ENCODE measurements at places on chromosomes 11 and 22. TPM values are rescaled to one million over a fixed set of nuclear protein-coding genes. Genes with fewer than 3 reads are reported as not detected.

DNA sequence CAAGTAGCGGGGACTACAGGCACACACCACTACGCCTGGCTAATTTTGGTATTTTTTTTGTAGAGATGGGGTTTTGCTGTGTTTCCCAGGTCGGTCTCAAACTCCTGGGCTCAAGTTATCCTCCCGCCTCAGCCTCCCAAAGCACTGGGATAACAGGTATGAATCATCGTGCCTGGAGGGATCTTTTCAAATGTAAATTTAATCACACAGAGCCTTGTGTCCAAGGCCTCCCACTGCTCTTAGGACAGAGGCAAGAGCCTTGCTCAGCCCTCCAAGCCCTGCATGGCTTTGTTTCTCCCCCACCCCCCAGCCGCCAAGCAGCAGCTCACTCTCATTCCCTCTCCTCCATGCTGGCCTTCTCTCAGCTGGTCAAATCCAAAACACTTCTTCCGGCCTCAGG is 75.3 kb upstream of the CREB3L1 start:
- DNase-seq = no peak

Gene PGAP2
- total RNA-seq = 22.7 TPM

- no peak for DNase-seq
Measured at GRCh38 chr22:19836512-19836911, 18.2 kb downstream of the GNB1L start.

Gene OR4A16
- total RNA-seq = not detected

GRCh38 chr11:35363854-35364780 is 55.2 kb downstream of the SLC1A2 start:
- no peak for DNase-seq

Gene COX8A
- 877 TPM for total RNA-seq

Gene FAT3
- total RNA-seq = 9.2 TPM

Gene OR8G5
- not detected for total RNA-seq

- no peak for DNase-seq
Measured at GRCh38 chr11:80779905-80780605, 1339.2 kb upstream of the TENM4 start.

DNA sequence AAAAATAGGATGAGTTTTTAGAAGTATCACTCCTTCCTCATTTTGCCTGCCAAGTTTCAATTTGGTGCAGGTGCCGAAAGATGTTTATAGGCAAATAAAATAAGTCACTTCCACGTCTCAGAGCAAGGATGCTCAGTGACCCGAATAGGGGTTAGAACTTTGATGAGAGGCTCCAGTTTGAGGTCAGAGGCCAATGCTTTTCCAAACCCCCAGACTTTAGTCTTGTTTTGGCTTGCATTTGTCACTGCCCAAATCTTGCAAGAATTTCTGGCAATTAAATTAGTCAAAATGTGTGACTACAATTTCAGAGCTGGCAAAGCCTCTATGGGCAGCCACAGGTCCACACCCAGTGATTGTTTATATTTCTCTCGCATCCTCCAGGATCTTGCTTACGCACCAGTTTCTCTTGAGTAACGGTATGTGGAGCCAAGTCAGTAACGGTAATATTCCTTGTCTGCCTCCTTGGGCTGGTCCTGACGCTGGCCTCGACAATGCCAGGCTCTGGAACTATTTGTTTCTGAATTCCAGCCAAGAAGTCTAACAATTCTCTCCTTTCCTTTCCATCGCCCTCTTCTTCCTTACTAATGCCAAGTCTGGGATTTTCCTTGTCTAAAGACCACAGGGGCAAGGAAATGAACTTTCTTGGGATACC is 9.9 kb upstream of the NUP160 start:
- DNase-seq = no peak

DNA sequence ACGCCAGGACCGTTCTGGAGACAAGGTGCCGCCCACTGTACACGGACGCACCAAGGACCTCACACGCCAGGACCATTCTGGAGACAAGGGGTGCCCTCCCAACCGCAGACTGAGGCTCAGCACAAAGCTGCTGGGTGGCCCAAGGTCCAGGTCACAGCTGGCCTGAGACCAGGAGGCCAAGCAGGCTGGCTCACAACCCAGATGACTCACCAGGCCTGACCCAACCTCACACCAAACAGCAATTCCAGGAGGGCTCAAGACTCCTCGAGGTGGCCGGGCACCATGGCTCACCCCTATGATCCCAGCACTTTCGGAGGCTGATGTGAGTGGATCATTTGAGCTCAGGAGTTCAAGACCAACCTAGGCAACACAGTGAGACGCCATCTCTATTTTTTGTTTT is 14.8 kb downstream of the BRD1 start:
- no peak for DNase-seq

DNA sequence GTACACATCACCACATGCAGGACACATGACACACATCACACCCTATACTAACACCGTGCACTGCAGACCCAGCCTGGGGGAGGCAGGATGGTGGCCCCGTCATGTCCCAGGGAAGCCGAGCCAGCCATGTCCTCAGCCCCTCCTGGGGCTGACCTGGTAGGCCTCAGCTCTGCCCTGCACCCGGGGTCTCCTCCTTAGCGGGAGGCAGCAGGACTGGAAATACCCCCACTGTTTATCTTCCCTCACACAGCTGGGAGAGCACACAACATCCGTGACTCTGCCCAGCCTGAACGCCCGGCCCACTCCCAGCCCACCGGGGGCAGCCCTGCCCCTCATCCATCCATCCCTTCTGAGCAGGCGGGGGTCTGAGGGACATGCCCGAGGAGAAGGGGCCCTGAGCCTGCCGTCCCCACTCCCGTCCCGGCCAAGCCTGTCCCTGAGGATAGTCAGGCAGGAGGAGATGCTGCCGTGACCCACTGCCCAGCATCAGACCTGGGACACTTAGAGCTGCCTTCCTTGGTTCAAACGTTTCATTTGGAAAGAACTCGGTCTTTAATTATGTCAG is 945.0 kb downstream of the BRD1 start:
- DNase-seq = peak; percentile 55

- no peak for DNase-seq
Measured at GRCh38 chr11:112553205-112553731, 292.6 kb upstream of the PLET1 start.

- no peak for DNase-seq
Measured at GRCh38 chr11:24896118-24896835, 399.4 kb downstream of the LUZP2 start.

Gene PTH
- total RNA-seq = not detected

Gene ANO9
- 0.38 TPM for total RNA-seq

DNA sequence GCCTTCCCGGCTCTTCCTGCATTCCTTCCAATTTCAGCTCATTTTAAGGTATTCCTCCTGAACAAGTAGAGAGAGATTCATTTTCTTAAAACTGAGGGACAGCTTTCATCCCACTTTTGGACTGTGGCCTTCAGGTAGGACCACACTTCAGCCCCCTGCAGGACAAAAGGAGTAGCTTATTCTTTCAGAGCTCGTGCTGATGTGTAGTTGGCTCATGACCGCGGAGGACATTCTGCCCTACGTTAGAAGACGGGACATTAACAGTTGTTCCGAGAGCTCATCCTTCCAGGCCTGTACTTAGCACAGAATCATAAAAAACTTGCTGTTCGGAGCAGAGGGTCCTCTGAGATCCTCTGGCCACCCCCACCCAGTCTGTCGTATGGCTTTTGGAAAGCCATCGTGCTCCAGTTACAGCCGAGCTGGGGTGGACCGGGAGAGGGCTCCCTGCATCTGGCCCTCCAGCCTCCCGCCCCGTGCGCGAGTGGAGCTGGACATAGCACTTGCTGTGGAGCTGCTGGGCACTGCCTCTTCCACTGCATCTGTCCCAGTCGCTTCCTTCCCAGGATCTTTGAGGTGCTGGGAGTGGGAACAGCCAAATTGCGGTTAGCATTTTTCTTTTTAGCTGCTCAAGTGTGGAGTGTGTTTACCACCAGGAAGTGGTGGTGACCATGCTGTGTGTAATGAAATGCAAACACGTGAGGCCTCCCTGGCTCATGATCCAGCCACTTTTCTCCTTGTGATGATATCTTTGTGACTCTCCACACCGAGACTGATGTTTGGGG is 250.3 kb downstream of the TBC1D22A start:
- DNase-seq = no peak

Gene NXPE1
- 0.11 TPM for total RNA-seq

Gene PLAAT3
- total RNA-seq = 109 TPM

- peak; percentile 66 for DNase-seq
Measured at GRCh38 chr11:61049859-61050258, 52.4 kb upstream of the CD5 start.

DNA sequence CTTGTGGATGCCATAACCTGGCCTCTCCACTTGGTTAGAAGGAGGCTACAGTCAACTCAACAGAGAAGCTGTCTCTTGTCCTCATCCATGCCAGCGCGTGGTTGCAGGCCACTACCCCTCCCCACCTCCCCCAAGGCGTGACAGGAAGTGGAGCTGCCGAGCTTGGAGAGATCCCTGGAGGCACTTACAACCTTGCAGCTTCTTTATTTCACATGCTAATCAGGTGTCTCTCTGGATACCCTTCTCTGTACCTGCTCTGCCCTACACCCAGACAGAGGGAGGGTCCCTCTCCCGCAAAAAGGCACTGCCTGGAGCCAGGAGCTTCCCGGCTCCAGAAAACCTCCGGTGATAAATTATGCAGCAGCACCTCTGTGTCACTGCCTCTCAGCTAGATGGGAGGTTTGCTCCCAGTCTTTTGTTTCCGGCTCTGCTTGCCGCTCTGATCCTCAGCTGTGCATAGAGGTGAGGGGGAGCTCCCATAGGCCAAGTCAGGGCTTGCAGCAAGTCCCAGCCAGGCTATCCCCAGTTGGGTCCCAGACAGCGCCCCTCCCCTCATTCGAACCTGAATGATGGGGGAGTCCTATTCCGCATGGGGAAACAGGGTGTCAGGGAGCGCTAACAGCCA is 5.7 kb downstream of the LRP4 start:
- DNase-seq = no peak

Gene FSHB
- not detected for total RNA-seq

Gene NLRP10
- not detected for total RNA-seq

GRCh38 chr11:109644152-109644551 is 222.2 kb downstream of the C11orf87 start:
- DNase-seq = no peak

DNA sequence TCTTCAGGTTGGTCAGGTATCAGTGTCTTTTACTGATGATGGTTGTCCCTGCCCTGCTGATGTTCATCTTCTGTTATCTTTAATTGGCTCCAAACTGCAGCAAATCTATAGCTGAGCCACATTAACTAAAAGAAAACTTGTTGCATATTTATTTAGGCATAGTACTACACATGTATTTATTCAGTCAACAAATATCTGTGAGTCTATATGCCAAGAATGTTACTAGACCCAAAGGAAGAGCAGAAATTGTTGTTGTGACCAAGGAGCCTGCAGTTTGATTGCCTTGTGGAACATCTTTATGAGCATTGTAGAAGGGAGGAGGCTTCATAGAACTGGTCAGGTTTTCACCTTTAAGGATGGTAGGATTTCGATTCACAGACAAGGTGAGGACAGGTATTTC is 10.1 kb downstream of the BMAL1 start:
- DNase-seq = no peak

- no peak for DNase-seq
Measured at GRCh38 chr11:115391598-115391997, 112.6 kb downstream of the CADM1 start.

DNA sequence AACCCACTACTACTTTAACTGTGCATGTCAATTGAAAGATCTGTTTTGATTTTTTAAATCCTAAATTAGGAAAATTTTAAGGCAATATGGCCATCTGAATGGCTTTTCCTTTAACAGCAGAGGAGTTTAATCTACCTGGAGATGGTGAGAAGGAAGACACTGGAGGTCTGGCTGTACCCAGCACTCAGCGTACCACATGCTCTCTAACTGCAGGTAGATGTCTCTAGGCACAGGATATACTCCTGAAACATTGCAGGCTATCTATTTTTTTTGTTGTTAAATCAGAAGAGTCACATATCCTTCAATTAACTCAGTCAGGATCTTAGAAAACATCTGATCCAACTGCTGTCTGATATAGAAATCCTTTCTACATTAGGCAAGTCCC is 17.3 kb upstream of the CASTOR1 start:
- DNase-seq = no peak

DNA sequence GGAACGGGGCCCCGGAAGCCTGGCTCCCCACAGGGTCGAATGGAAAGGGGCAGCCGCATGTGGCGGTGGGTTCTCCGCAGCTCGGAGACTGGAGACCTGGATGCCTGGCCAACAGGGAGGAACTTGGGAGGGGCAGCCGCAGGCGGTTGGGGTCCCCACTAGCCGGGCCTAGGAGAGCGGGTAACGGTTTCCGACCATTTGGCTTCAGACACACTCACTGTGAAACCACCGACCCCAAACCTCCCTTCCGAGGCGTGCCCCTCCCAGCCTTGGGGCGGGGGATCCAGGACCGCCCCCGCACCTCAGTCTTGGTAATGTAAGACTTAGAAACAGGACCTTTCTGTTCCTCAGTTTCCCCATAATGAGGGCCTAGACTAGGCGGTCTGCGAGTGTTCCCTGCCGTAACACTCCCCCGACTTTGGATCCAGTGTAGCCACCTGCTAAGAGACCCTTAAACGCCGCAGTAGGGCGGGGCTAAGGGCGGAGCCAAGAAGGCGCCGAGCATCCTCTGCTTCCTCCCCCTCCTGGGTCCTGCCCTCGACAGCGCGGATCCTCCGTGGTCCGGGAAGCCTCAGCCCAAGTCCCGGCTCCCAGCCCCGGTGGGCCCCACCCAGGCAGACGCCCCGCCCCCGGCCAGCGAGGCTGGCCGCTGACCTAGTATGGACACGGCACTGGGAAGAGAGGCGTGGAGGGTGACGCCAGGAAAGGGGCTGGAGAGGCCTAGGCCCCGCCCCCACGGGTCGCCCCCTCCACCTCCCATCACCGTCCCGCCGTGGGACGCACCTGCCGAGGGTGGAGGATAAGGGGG is 1.8 kb upstream of the RASGRP2 start:
- peak; percentile 97 for DNase-seq

- DNase-seq = no peak
Measured at GRCh38 chr11:125452125-125452470, 44.0 kb downstream of the FEZ1 start.

GRCh38 chr11:18203723-18204122 is 31.1 kb downstream of the MRGPRX4 start:
- DNase-seq = no peak

DNA sequence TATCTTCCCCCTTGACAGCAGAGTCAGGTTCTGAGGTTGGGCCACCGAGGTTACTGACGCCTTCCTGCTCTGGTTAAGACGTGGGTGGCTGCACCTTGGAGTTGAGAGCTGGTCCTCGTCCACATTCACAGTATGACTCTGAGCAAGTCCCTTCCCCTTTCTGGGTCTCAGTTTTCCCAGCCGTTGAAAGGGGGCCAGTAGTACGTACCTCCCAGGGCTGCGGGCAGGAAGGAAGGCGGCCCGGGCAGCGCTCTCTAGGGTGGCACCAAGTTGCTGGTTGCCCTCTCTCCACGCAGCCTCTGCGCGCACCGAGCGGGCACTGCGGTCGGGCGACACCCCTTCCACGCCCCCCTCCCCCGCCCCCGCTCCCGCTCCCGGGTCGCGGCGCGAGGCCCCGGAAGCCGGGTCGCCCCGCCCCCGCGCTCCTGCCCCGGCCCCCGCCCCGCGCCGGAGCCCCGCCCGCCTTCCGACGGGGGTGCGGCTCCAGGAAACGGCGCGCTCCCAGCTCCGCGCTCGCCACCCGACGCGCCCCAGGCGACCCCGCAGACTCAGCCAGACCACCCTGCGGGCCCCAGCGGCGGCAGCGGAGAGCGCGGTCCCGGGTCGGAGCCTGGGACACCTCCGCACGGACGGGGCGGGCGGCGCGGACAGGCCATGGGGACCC is at the start of gene EHBP1L1:
TSS of gene EHBP1L1 (plus strand) at position 486 of the 664 bp plus-strand sequence. CDS start 250 bp downstream, outside the sequence.
- peak; percentile 91 for DNase-seq

Gene KRTAP5-2
- not detected for total RNA-seq

All from cardiac septum (tissue), 1 donor.